Stimulated activated CD8-positive, alpha-beta memory T cell treated with anti-CD3 and anti-CD28 coated beads, Interleukin-2, amount 100 ng/mL, for 1 hour (primary cell): ENCODE measurements at places on chromosomes 2 and 18.

GRCh38 chr2:69731147-69731970, 10.6 kb upstream of the ANXA4 start:
- DNase-seq = no peak

- no peak for DNase-seq
Measured at GRCh38 chr2:235453605-235454151, 40.2 kb upstream of the AGAP1 start.

DNA sequence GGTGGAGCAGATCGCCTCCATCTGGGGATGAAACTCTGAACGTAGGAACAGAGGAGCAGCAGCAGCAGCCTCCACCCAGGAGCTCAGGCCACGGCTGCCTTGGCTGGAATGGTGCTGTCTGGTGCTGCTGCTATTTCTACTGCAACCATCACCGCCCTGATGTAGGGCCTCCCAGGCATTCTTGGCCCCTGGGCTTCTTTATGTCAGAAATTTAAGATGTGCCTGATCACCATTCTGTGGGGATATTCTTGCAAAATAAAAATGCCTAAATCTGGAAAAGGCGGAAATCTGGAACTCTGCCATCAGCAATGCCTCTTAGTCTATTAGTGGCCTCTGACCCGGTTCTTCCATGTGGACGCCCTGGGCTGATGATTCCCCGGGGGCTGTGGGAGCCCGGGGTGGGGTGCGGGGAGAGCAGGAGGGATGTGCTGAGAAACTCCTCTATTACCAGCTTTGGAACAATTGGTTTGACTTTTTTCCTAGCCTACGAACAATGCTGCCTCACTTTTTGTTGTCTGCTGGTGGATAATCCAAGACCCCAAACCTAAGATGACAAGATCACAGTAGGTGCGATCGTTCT, 47.2 kb downstream of the FAM124B start:
- DNase-seq = no peak

GRCh38 chr2:36655453-36655852, 41.1 kb upstream of the VIT start:
- no peak for DNase-seq

DNA sequence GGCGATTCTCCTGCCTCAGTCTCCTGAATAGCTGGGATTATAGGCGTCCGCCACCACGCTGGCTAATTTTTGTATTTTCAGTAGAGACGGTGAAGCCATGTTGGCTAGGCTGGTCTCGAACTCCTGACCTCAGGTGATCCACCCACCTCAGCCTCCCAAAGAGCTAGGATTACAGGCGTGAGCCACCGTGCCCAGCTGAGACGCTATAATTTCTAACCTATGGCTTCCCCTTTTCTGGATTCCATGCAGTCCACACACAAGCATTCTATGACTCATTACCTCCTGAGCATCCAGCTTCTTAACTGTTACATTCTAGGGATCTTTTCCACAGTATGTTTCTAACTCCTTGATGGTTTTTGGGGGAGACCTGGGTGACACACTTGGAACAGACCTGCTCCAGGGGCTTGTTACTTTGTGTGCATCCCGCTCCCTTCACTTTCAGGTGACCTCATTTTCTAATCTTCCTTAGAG, 11.8 kb upstream of the KCMF1 start:
- no peak for DNase-seq

DNA sequence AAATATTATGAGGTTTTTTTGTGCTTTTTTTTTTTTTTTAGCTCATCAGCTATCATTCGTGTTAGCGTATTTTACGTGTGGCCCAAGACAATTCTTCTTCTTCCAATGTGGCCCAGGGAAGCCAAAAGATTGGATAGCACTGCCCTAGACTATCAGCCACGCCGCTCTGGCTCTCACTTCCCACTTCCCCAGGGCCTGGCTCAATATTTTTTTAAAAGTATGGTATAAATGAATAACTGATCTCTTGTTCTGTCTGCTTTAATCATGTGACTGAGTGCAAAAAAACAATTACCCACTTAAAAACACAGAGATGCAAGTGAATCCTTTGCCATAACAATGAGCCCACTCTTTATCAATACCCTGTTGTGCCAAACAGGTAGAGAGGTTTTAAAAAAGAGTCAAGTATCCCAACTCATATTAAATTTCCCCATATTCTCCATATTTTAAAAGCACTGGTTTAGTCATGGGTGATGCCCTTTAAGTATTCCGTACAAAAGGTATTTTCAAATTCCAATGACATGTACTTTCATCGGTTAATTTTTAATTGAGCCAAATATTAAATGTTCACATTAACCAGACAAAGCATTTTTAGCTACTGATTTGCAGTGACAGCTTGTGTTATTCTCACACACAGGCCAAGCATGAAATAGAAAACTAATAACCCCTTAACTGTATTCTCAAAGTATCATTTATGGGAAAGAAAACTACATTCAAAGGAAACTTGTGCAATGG, 12.6 kb downstream of the BCL2 start:
- DNase-seq = no peak

DNA sequence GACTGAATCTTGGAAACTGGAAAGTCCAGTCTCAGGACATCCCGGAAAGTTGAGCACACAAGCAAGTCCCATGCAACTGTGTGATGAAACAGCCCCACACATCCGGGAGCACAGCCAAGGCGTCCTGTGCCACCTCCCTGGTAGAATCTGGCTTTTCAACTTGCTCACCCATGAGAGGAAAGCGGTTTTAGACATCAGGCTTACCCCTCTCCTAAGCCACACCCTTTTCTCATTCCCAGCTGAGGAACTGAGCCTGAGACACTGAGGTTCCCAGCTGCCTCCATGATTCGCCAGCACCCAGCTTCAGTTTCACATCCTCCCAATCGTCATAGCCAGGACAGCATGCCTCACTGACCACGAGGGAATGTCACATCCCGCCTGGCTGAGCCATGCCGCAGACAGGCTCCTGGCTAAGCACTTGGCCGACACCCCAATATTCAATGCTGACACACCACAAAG, 60.3 kb downstream of the STEAP3 start:
- no peak for DNase-seq

GRCh38 chr2:132690664-132691303, 20.8 kb upstream of the LYPD1 start:
- DNase-seq = no peak

DNA sequence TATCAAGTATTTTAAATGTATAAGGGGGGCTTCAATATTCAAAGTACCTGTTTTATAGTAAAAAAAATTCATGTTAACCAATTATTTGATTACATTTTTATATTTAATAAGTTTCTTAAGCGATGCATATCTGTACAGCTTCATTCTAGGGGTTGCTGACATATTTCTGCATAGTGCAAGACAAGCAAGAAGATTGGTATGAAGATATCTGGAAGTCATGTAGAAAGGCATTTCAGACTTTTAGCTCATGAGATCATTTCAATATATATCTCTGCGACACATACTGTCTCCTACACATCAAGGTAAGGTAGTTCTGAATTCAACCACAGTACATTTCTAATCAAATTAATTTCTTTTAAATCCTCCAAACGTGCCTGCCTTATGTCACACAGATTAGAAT, 73.1 kb downstream of the MEMO1 start:
- no peak for DNase-seq

GRCh38 chr2:64652231-64653108, 1.2 kb downstream of the SERTAD2 start:
- no peak for DNase-seq
